ENCODE measurements at places on chromosomes 5 and 9. TPM values are rescaled to one million over a fixed set of nuclear protein-coding genes. Genes with fewer than 3 reads are reported as not detected.
A peak's percentile ranks its signal among the peaks of the same experiment; 100 is the strongest.

Gene FBLL1
- 3.3 TPM for total RNA-seq

DNA sequence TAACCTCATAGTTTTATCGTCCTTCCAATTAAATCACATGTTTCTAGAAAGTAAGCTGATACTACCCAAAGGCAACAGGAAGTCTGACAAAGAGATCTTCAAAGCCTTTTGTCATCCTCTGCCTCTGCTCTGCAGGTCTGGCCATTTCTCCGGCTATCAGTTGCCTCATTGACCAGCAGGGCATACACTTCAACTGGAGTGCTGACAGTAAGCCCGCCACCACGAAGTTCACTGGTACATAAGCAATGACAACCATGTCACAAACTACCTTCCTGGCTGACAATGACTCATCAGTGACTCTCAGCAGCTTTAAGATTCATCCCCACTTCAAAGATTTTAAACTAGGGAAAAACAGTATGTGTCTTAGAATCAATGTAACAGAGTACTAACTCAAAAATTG lies 20.6 kb downstream of the SPTLC1 start:
- H3K4me1 ChIP-seq, result no peaks in the 10 kb centered on the region

Gene SELENOP
- total RNA-seq, result 11.4 TPM

GRCh38 chr5:90598293-90598692 lies 39.7 kb downstream of the ADGRV1 start:
- no peak overlapping the region for H3K27ac ChIP-seq
- H3K27me3 ChIP-seq, result no peaks in the 10 kb centered on the region
- no peaks in the 10 kb centered on the region for H3K36me3 ChIP-seq
- H3K4me1 ChIP-seq, result no peaks in the 10 kb centered on the region
- peak; percentile 8 for DNase-seq
- H3K4me3 ChIP-seq, result no peak overlapping the region

Gene C6
- not detected for total RNA-seq

DNA sequence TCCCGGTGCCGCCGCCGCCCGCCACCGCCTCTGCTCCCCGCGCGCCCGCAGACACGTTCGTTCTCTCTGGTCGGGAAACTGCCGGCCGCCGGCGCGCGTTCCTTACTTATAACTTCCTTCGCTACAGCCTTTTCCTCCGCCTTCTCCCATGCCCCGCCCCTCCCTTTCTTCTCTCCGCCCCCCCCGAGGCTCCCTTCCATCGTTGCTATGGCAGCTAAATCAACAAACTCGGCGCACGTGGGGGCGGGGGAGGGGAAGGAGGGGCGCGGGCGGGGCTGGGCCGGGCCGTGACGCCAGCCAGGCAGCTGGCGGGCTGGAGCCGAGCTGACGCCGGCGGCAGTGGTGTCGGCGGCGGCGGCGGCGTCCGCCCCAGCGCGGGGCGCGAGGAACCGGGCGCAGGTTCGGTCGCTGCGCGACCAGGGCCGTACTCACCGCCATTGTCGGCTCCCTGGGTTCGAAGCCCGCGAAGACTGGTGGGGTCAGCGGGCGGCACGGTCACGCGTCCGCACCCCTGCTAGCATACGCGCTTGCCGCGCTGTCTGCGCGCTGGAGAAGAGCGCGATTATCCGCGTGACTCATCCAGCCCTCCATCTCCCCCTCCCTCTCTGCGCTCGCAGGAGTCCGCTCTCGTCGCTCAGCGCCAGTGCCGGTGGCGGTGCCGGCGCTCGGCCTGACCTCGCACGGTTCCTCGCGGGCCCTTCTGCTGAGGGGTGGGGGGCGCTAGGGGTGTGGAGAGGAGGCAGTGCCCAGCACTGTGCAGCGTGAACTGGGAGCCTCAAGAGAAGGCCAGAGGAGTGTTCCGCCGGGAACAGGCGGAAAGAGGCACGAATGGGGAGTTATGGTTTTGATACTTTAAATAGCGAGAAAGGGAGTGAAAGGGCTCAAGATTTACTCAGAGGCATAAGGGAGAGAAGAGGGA lies at the start of gene KLF4:
TSS of gene KLF4 (minus strand) at position 83 of the 919 bp plus-strand sequence. CDS start 597 bp downstream, outside the sequence.
- H3K4me1 ChIP-seq, result peaks cover 21% of the 10 kb centered on the region
- H3K27me3 ChIP-seq, result peaks cover 27% of the 10 kb centered on the region
- DNase-seq, result peak; percentile 78
- peak within 1 kb of the TSS; percentile 67 for H3K4me3 ChIP-seq
- peak within 1 kb of the TSS; percentile 84 for H3K27ac ChIP-seq

- peaks cover 12% of the 10 kb centered on the region for H3K4me1 ChIP-seq
- no peaks in the 10 kb centered on the region for H3K36me3 ChIP-seq
- no peak overlapping the region for H3K27ac ChIP-seq
- H3K4me3 ChIP-seq, result no peak overlapping the region
- DNase-seq, result no peak
Observed at GRCh38 chr9:112550531-112550930, 63.9 kb downstream of the KIAA1958 start.

Gene BOD1
- 76.8 TPM for total RNA-seq

DNA sequence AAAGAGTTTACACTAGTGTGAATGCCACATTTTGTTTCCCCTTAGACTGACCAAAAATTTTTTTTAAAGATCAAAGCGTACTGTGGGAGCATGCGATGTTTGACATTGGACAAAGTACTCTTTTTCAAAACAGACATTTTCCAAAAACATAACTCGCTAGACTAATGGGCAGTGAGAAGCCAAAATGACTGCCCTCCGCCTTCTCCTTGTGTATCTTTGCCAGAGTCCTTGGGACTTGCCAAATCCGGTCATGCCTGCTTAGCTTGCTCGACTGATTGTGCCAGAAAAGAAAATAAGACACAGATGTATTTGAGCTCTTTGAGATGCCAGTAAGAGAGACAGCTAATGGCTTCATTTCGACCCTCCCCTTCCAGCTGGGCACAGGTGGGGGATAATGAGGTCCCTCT lies 157.5 kb downstream of the MAPKAP1 start:
- H3K4me3 ChIP-seq, result no peak overlapping the region
- no peaks in the 10 kb centered on the region for H3K36me3 ChIP-seq
- DNase-seq, result peak; percentile 62
- H3K27ac ChIP-seq, result peak overlapping the region; percentile 12

DNA sequence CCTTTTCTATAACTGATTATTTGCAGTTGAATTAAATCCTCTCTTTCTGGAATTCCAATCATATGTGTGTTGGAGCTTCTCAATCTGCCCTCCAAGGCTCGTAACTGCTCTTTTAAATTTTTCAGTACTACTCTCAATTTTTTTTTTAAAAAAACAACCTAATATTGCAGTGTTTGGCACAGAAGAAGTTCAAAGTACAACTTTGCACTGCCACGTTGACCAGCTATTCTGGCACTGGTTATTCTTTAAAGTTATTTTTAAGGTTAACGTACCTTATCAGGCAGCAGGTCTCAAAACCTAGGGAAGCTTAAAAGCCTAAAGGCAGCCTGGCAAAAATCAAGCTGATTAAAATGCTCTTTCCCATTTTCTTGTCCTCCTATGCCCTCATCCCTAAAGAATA lies 120.5 kb downstream of the GHR start:
- H3K4me1 ChIP-seq, result no peaks in the 10 kb centered on the region
- no peak overlapping the region for H3K4me3 ChIP-seq
- no peaks in the 10 kb centered on the region for H3K27me3 ChIP-seq

GRCh38 chr5:88732181-88732633 lies 150.8 kb downstream of the MEF2C start:
- DNase-seq, result peak; percentile 83
- peaks cover 14% of the 10 kb centered on the region for H3K4me1 ChIP-seq
- H3K27me3 ChIP-seq, result no peaks in the 10 kb centered on the region
- no peak overlapping the region for H3K4me3 ChIP-seq
- H3K36me3 ChIP-seq, result no peaks in the 10 kb centered on the region

DNA sequence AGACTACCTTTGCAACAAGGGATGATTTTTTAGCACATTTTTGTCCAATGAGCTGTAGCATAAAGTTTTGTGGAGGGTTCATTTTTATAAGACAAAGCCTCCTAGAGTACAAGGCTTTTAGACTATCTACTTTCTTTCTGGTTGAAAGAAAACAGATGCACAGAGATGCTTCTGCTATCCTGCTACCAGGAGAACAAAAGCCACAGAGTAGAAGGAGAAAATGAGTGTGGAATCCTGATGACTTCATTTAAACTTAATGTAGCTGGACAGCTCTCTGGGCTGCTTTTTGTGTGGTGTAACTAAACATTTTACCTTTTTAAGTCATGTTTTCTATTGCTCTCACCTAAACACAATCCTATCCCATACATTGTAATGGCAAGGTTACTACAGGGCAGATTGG lies 1009.4 kb downstream of the TLE1 start:
- DNase-seq, result no peak
- H3K4me3 ChIP-seq, result no peak overlapping the region
- no peaks in the 10 kb centered on the region for H3K27me3 ChIP-seq

DNA sequence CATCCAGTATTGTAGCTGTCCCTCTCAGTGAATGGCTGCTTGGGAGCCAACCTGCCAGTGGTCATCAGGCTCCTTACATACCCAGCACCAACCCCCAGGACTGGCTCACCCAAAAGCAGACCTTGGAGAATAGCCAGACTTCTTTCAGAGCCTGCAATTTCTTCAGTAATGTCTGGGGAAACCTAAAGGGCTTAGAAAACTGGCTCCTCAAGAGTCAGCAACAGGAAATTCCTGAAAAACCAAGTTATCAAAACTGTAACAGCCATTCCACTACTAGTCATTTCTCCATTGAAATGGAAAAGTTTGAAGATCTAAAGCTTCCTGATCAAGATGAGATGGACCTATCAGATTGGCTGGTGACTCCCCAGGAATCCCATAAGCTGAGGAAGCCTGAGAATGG lies 12.3 kb upstream of the STING1 start:
- no peak overlapping the region for H3K4me3 ChIP-seq
- H3K27me3 ChIP-seq, result no peaks in the 10 kb centered on the region
- DNase-seq, result peak; percentile 49
- peaks cover 30% of the 10 kb centered on the region for H3K4me1 ChIP-seq

Gene PCDHGB1
- 1.5 TPM for total RNA-seq

GRCh38 chr9:137396227-137396626 lies 26.7 kb downstream of the EXD3 start:
- peak; percentile 94 for DNase-seq
- no peaks in the 10 kb centered on the region for H3K36me3 ChIP-seq
- peaks cover 6% of the 10 kb centered on the region for H3K4me1 ChIP-seq
- peak overlapping the region; percentile 31 for H3K27ac ChIP-seq
- H3K27me3 ChIP-seq, result no peaks in the 10 kb centered on the region

DNA sequence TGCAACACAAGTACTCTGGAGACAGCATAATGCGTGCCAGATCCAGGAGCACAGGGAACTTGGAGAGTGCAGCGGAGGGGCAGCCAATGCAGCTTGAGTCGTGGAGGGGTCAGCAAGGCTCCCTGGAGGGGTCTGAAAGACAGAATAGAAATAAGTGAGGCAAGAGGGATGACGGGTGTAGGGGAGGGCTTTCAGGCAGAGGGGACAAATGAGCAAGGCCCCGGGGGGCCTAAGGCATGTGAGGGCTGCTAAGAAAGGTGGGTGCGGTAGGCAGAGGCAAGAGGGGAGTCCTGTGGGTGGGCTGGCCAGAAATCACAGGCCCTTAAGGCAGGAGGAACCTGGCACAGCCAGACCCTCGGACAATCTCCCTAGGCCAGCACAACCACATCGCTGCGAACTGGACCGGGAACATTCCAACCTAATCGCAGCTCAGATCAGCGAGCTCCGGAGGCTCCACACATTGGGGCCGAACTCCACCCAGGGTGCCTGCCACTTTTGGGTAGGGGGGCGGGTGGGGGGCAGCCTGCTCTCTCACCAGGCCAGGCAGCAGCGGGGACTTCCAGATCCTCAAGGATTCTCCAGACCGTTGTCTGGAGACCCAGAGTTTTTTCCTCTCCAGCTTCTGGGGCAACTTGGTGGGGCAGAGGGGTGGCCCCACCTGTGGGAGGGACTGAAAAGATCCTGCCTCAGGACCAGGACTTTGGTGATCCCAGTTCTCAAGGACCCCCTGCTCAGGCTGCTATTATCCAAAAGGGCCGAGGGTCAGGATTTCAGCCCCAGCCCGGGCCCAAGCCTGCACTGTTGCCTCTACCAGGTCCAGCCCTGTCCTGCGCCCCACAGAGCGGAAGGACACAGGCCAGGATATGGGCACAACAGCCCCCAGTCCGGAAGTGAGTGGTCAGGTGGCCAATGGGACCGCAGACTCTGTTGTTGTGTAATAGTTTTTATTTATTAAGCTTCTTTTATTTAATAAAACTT lies 22.7 kb upstream of the CYSTM1 start:
- DNase-seq, result no peak
- no peaks in the 10 kb centered on the region for H3K36me3 ChIP-seq
- no peak overlapping the region for H3K4me3 ChIP-seq
- no peak overlapping the region for H3K27ac ChIP-seq
- peaks cover 7% of the 10 kb centered on the region for H3K27me3 ChIP-seq

GRCh38 chr5:102720969-102721368 lies 34.1 kb upstream of the PAM start:
- no peak overlapping the region for H3K4me3 ChIP-seq
- no peaks in the 10 kb centered on the region for H3K27me3 ChIP-seq
- no peaks in the 10 kb centered on the region for H3K36me3 ChIP-seq
- H3K27ac ChIP-seq, result no peak overlapping the region

Measured in astrocyte (in vitro differentiated cells and primary cell).